A673 (cell line): ENCODE measurements at places on chromosomes 3 and 15.

- peak; percentile 14 for DNase-seq
- no peaks in the 10 kb centered on the region for H3K4me1 ChIP-seq
- H3K27me3 ChIP-seq = peaks cover 32% of the 10 kb centered on the region
- no peak overlapping the region for H3K4me3 ChIP-seq
- H3K36me3 ChIP-seq = no peaks in the 10 kb centered on the region
- no peak overlapping the region for H3K27ac ChIP-seq
Measured at GRCh38 chr3:169575381-169575780, 88.1 kb downstream of the MECOM start.

GRCh38 chr3:125271127-125271526, 58.6 kb upstream of the SLC12A8 start:
- H3K36me3 ChIP-seq = no peaks in the 10 kb centered on the region
- no peak for DNase-seq
- no peak overlapping the region for H3K27ac ChIP-seq
- no peaks in the 10 kb centered on the region for H3K27me3 ChIP-seq
- no peaks in the 10 kb centered on the region for H3K4me1 ChIP-seq
- H3K4me3 ChIP-seq = no peak overlapping the region

- no peaks in the 10 kb centered on the region for H3K36me3 ChIP-seq
- H3K4me3 ChIP-seq = no peak overlapping the region
Measured at GRCh38 chr3:145209561-145209960, 951.4 kb downstream of the PLOD2 start.

- no peak for DNase-seq
- no peaks in the 10 kb centered on the region for H3K36me3 ChIP-seq
- H3K4me1 ChIP-seq = no peaks in the 10 kb centered on the region
Measured at GRCh38 chr15:85711580-85712192, 83.0 kb downstream of the KLHL25 start.

DNA sequence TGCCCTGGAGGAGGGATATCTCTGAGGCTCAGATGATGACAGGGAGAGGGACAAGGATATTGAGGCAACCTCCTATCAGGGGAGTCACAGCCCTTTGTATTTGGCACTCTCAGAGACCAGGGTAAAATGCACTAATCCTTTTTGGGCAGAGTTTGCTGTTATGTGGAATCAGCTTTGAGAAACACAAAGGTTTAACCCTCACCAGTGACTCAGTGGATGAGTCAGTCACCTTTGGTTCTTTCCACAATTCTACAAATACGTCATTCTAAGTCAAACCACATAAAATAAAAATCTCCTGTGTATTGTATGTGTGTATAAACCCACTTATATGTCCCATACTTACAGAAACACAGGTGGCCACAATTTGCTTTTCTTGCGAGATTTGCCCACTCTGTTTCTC, 5.1 kb downstream of the LSAMP start:
- peaks cover 2% of the 10 kb centered on the region for H3K4me1 ChIP-seq
- DNase-seq = no peak
- no peaks in the 10 kb centered on the region for H3K27me3 ChIP-seq
- H3K4me3 ChIP-seq = no peak overlapping the region
- H3K36me3 ChIP-seq = no peaks in the 10 kb centered on the region
- H3K27ac ChIP-seq = no peak overlapping the region

GRCh38 chr3:49664300-49664699, 9.9 kb upstream of the APEH start:
- no peaks in the 10 kb centered on the region for H3K4me1 ChIP-seq
- H3K4me3 ChIP-seq = no peak overlapping the region
- H3K27ac ChIP-seq = no peak overlapping the region
- DNase-seq = no peak
- H3K27me3 ChIP-seq = no peaks in the 10 kb centered on the region

DNA sequence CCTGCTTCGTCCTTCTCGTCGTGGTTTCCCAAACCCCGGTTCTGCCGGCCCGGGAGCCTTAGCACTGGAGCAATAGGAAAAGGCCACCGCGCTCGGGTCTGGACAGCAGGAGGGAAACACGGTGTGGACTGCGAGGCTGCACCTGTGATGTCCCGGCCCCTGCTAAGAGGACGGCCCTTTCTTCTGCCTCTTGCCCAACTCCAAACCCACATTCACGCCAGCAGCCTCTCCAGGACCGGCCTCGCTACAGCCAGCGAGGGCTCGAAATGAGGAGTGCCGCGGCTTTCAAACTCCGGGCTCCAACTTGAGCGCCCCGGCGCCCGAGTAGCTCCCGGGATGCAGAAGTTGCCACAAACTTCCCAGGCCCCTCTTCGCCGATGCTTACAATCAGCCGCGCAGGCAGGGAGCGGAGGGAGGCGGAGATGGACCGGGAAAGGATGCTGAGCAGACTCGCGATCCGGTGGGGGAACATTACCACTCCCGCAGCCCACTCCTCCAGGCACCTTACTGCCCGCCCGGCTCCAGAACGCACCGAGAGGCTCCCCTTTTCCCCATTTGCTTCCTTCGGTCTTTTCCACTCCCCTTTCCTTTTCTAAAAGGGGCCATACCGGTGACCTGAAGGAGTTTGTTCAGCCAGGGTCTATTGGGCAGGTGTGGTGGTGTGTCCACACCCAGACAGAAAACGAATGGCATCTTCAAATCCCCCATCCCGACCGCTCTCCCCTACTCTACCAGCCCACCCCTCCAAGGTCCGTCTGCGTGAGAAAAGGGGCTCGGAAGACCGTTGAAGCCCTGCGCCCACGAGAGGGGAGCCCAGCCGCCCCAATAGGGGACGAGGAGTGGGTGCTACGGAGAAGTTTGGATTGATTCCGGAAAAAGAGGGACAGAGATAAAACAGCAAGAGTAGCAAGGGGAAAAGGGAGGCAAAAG, 18.8 kb upstream of the SATB1 start:
- no peaks in the 10 kb centered on the region for H3K36me3 ChIP-seq
- DNase-seq = peak; percentile 11
- peaks cover 6% of the 10 kb centered on the region for H3K4me1 ChIP-seq

DNA sequence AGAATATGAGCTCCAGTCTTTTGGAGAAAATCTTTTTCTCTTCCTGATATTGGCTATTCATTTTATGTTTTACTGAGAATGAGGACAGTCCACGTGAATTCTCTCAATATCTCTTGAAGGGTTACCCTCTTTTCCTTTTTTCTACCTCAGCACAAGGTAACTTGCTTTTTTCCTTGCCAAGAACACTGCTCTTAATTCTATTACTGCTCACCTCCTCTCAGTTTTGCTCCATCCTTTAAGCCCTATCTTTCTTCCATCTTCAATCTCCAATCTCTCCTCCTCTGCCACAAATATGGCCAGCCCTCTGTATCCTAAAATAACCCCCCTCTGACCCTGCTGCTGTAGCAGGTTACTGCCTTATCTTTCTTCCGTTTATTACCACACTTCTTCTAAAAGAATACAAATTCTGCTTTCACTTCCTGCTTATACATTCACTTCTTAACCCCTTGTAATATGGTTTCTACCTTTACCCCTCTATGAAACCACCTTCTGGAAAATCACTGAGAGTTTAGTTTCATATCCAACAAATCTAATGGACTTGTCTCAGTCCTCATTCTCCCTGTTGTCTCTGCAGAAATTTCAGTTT, 89.0 kb downstream of the NFKBIZ start:
- H3K27ac ChIP-seq = peak overlapping the region; percentile 32
- H3K36me3 ChIP-seq = no peaks in the 10 kb centered on the region
- DNase-seq = no peak

DNA sequence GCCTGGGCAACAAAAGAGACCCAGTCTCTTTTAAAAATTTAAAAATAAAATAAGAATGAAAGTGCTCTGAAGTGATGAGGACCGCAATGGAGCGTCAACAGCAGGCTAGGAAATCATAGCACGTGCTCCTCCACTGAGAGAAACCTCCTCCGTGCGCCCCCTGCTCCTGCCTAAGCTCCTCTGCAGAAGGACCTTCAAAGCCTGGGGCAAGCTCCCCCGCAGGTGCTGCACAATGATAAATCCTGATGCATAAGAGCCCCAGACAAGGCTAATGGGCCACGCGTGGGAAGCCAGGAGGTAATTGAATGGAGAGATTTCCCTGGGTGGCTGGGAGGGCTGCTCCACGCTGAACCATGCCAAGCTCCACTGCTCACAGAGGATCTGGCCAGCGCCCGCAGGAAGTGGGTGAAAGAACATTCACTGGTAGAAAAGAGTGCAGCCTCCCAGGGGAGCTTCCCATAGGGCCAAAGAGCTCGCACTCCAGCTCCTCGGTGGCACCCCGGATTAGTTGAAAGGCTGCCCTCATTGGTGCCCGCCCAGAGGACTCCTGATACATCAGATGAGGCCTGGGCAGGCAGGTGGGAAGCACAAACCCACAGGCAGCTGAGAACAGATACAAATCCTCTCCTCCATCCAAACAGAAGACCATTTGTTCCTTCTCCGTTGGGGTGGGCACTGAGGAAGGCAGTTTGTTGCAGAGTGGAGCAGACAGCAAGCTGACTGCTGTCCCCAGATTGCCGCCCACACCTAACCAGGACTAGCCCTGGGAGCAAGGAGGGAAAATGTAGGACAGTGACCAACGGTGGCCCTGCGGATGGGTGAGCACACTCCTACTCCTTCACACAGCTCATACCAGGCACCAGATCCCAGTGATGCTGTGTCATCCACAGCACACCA, 52.5 kb downstream of the CPN2 start:
- no peak overlapping the region for H3K27ac ChIP-seq
- no peak for DNase-seq
- H3K4me1 ChIP-seq = peaks cover 14% of the 10 kb centered on the region
- no peaks in the 10 kb centered on the region for H3K36me3 ChIP-seq
- H3K4me3 ChIP-seq = no peak overlapping the region

- H3K4me1 ChIP-seq = no peaks in the 10 kb centered on the region
- H3K27me3 ChIP-seq = no peaks in the 10 kb centered on the region
- H3K27ac ChIP-seq = no peak overlapping the region
- DNase-seq = peak; percentile 18
- no peak overlapping the region for H3K4me3 ChIP-seq
Measured at GRCh38 chr3:34864011-34864410, 775.3 kb upstream of the ARPP21 start.

DNA sequence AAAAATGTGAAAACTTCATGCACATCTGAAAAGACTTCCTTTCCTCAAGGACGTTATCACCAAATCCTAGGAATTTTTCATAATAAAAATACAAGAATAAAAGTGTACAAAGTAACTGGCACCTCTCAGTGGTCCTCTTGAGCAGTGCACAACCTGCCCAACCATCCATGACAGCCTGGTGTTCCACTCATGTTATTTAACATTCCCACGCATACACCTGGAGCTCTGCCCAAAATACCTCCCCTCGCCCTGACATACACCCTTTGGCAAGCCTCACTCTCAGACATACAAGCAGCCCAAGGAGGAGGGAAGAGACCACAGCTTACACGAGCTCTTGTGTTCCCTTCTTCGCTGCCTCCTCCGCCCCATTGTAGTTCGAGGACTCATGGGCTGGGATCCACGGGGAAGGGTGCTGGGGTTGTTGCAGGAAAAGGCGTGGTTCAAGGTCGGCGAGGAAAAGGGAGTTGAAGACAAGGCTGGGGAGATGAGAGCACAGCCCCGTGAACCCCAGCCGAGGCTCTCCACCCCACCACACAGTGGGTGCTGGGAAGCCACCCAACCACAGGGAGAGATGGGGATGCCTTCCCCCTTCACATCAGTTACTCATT, 23.3 kb downstream of the GRIP2 start:
- H3K27ac ChIP-seq = no peak overlapping the region
- DNase-seq = no peak
- H3K27me3 ChIP-seq = no peaks in the 10 kb centered on the region
- H3K36me3 ChIP-seq = no peaks in the 10 kb centered on the region
- H3K4me1 ChIP-seq = no peaks in the 10 kb centered on the region
- no peak overlapping the region for H3K4me3 ChIP-seq

- H3K4me1 ChIP-seq = no peaks in the 10 kb centered on the region
- no peak overlapping the region for H3K4me3 ChIP-seq
- no peak for DNase-seq
- H3K27ac ChIP-seq = no peak overlapping the region
- no peaks in the 10 kb centered on the region for H3K36me3 ChIP-seq
Measured at GRCh38 chr3:170643831-170644230, 58.0 kb upstream of the SLC7A14 start.

- peaks cover 11% of the 10 kb centered on the region for H3K4me1 ChIP-seq
- H3K4me3 ChIP-seq = peak overlapping the region; percentile 74
- no peaks in the 10 kb centered on the region for H3K36me3 ChIP-seq
- no peaks in the 10 kb centered on the region for H3K27me3 ChIP-seq
- peak; percentile 69 for DNase-seq
Measured at GRCh38 chr15:48177383-48177765, 721 bp downstream of the MYEF2 start.

GRCh38 chr3:158918008-158918407, 116.2 kb downstream of the MFSD1 start:
- no peak overlapping the region for H3K27ac ChIP-seq
- peak; percentile 73 for DNase-seq
- H3K27me3 ChIP-seq = peaks cover 5% of the 10 kb centered on the region
- H3K4me3 ChIP-seq = no peak overlapping the region
- H3K36me3 ChIP-seq = no peaks in the 10 kb centered on the region
- H3K4me1 ChIP-seq = no peaks in the 10 kb centered on the region

DNA sequence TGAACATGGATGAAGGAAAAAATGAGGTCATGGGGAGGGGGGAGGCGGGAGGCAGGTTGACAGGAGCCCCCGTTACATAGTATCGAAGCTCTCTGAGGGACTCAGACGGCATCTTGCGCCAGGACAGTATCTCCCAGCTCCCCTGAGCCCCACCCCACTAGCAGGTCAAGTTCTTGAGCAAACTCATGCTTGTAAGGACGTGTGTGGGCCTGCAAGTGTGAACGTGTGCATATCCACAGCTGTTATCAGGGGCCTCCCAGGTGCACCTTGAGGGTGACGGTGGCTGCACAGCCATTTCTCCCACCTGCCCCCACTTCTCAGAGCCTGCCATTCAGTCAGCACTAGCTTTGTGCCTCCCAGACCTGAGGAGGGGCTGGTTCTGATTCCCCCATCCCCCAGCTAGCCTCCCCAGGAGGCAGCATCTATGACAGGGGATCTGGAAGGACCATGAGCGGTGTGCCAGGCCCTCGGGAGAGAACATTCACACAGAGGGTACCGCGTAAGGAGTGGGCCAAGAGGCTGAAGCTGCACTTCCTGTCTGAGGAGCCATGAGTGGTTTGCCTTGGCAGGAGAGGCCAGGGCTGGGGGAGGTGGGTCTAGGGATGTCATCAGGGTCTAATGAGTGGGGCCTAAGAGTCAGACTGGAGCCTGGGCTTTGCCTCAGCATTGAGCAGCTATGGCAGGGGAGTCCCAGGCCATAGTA, 2.9 kb downstream of the SEMA3F start:
- no peak for DNase-seq
- no peak overlapping the region for H3K4me3 ChIP-seq
- H3K27me3 ChIP-seq = no peaks in the 10 kb centered on the region
- no peaks in the 10 kb centered on the region for H3K36me3 ChIP-seq
